ENCODE measurements at places on chromosomes 5 and 9.

DNA sequence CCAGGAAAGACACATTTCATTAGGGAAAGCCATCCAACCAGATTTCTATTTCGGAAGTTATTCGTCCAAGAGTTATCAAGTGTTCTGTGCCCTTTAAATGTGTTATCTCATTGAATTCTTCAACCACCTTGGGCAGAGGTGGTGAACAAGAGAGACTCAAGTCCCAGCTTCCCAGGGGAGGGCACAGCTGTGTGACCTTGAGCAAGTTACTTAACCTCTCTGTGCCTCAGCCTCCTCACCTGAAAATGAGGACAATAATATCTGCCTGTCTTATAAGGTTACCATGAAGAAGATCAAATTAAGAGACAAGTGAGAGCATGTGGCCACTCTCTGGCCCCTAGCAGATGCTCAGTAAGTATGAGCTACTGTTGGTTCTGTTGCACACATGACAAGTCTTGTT lies 37.4 kb downstream of the WHRN start:
- no peak for DNase-seq

- no peak for DNase-seq
These were observed 277.9 kb downstream of the GAS1 start for GRCh38 chr9:86669422-86669821.

DNA sequence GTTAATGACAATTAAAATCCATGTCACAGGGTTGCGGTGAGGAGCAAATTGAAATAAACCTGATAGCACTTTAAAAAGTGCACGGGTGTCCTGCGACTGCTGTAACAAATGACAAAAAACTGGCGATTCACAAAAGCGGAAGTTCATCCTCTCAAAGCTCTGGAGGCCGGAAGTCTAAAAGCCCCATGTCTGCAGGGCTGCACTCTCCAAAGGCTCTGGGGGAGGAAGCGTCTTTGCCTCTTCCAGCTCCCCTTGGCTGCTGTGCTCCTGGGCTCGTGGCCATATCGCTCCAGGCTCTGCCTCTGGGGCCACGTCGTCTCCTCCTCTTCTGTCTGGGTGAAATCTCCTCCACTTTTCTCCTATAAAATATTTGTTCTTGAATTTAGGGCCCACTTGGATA lies 273.9 kb upstream of the IRX2 start:
- no peak for DNase-seq

- no peak for DNase-seq
These were observed 3.8 kb downstream of the RANBP17 start for GRCh38 chr5:170865622-170866021.

DNA sequence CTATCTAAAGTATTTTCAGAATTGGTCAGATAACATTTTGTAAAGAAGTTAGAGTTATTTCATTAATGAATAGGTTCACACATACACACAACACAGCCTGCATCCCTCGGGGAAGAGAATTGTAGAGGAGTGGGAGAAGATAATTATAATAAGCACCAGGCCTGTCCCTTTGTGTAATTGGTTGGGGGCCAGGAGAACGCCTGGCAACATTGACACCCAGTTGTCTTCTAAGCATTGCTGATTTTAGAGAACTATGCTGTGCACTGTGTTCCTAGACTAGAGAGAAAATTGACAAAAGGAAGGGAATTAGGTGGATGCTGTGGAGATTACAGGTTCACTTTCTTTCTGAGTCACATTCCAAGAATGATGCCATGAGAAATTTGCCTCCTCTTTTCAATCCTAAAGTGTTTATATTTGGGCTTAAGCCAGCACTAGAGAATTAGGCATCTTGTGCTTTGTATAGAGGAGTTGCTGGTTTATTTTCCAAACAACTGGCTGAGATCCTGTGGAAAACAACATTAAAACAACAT lies 247.6 kb downstream of the COX7C start:
- no peak for DNase-seq

DNA sequence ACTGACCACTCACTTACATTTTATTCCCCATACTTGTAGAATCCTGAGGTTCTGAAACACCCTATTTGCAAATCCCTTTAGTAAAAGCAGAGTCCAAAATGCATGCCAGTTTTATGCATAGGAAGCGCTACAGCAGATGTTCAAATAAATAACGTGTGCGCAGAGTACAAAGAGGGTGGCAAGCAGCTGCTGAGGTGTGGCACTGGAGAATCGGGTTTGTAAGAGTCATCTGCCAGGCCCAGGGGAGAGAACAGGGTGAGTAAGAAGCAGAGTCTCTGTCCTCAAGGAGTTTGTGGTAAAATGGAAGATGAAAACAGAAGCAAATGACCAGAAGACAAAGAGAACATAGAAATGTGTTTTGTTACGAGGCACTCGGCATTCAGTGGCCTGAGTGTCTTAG lies 288.8 kb downstream of the GLIS3 start:
- DNase-seq, result no peak

All from SW 1271 (cell line).